ENCODE measurements at places on chromosomes 7 and 10. TPM values are rescaled to one million over a fixed set of nuclear protein-coding genes. Genes with fewer than 3 reads are reported as not detected.
A peak's percentile ranks its signal among the peaks of the same experiment; 100 is the strongest.

Gene LIPF
- not detected for total RNA-seq

Gene TPST1
- 11.4 TPM for total RNA-seq

Gene RSPH10B2
- total RNA-seq = 0.29 TPM

Gene RET
- not detected for total RNA-seq

- no peaks in the 10 kb centered on the region for H3K27me3 ChIP-seq
- no peak for DNase-seq
- no peak overlapping the region for H3K4me3 ChIP-seq
- H3K4me1 ChIP-seq = no peaks in the 10 kb centered on the region
- H3K36me3 ChIP-seq = no peaks in the 10 kb centered on the region
Observed at GRCh38 chr10:129004398-129004797, 462.6 kb upstream of the MGMT start.

DNA sequence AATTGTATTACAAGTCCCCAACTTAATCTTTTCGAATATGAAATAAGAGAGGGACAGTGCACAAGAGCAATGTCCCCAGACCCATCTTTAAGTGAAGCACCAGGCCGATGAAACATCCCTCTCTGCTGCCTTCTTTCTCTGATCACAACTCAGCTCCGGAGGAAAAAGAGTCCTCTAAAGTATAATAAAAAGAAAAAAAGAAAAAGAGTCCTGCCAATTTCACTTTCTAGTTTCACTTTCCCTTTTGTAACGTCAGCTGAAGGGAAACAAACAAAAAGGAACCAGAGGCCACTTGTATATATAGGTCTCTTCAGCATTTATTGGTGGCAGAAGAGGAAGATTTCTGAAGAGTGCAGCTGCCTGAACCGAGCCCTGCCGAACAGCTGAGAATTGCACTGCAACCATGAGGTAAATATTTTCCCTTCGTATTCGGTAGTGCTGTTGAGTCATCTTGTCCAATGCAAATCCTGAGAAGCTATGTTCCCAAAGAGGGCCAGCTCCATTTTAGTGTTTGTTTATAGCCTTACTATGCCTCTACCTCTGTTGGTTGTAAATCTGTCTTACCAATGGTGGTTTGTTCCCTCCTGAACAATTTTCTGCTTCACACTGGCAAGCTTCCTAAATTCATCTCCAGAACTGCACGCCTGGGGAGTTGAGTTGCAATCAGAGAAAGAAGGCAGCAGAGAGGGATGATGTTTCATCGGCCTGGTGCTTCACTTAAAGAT, at the start of gene IFIT2:
IFIT2 (plus strand) TSS at position 326 of the 725 bp plus-strand sequence; CDS start at position 404, 78 bp downstream.
- H3K4me1 ChIP-seq = peaks cover 36% of the 10 kb centered on the region
- H3K27ac ChIP-seq = peak within 1 kb of the TSS; percentile 22
- H3K27me3 ChIP-seq = no peaks in the 10 kb centered on the region
- peaks cover 14% of the 10 kb centered on the region for H3K36me3 ChIP-seq
- peak within 1 kb of the TSS; percentile 63 for H3K4me3 ChIP-seq

DNA sequence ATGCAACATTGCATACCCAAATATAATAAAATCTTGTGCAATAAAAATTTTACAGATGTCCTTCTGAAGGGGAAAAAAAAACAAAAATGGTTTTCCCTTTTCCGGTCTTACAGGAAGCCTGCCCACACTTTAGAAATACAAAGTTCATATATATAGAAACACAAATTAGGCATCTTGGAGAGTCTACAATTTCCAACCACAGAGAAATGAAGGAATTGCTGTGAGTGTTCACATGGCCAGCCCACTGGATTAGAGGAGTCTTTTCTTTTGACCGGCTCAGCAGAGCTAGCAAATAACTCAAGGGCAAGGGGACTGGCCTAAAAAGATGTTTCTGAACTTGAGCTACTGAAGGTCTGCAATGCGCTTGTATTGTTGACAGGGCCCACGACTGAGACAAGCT, 92.4 kb downstream of the GLI3 start:
- peaks cover 39% of the 10 kb centered on the region for H3K27me3 ChIP-seq
- no peak overlapping the region for H3K4me3 ChIP-seq
- H3K27ac ChIP-seq = no peak overlapping the region
- H3K4me1 ChIP-seq = no peaks in the 10 kb centered on the region

DNA sequence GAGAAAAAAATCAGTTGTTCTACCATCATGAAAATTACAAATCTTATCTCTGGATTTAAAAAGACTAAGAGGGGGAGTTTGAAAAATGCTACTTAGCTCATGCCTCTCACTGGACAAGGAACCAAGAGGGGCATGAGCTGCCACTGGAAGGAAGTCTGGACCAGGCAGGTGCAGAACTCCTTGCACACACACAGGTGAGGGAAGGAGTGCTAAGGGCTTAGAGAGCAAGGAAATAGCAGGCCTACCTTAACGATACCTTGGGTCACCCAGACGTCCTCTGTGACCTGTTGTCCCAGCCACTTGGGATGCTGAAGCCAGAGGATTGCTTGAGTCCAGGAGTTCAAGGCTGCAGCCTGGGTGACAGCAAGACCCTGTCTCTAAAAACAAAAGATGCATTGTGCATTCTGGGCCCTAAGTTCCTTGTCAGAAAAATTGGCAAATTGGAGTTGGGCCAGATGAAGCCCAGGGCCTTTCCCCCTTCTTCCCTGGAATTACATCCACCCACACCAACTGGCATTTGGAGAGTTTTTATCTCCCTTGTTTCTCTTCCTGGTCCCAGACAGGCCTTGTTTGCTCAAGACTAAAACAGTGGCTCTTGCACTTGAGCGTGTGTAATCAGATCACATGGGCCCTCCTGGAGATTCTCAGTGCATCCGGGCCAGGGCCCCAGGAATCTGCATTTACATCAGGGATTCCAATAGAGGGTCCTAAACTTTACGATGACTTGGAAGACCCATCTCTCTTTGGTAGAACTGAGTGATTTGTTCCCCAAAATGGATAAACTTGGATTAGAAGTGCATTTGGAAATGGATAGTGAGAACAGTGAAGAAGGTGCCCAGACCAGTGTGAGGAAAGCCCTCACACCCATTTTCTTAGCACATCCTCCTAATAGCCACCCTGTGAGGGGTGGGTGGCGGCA, 3.0 kb downstream of the DDIT4 start:
- H3K27ac ChIP-seq = peak overlapping the region; percentile 99
- H3K4me3 ChIP-seq = peak overlapping the region; percentile 95
- DNase-seq = peak; percentile 60
- H3K4me1 ChIP-seq = peaks cover 51% of the 10 kb centered on the region

GRCh38 chr7:47771990-47772360, 176.3 kb downstream of the PKD1L1 start:
- H3K27ac ChIP-seq = no peak overlapping the region
- no peak overlapping the region for H3K4me3 ChIP-seq
- H3K4me1 ChIP-seq = peaks cover 21% of the 10 kb centered on the region
- DNase-seq = no peak
- no peaks in the 10 kb centered on the region for H3K36me3 ChIP-seq

DNA sequence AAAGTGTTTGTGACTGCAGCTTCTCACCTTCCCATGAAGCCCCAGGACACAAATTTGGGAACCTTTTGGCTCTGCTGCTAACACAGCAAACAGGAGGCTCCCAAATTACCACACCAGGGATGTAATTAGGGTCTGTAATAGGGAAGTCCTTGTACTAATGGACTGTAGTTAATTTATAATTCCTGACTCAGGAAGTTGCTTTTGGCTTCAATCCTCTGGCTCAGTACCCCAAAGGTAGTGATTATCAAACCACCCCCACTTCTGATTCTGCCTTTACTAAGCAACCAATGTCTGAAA, 3.8 kb upstream of the MALSU1 start:
- H3K36me3 ChIP-seq = peaks cover 30% of the 10 kb centered on the region
- H3K4me3 ChIP-seq = no peak overlapping the region
- peak overlapping the region; percentile 38 for H3K27ac ChIP-seq
- no peaks in the 10 kb centered on the region for H3K27me3 ChIP-seq

DNA sequence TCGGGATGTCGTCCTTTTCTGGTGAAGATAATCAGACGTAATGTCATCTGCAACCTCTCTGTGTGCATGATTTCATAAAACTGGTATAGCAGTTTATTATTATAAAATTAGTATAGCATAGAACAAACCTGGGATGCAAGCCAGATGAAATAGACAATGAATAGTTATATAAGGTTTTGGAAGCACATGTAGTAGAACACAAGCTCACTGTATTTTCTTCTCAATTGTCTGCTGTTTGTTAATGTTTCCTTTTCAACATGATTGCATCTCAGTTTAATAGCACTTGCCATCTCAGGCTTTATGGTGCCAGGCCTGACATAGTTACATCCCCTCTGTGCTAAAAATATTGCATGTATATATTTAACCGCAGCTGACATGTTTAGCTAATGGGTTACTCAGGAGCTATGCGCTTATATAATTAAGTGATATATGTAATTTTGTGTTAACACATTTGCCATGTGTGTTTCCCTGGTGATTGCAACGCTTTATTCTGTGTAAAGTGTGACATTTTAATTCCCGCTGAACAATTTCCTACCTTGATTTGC, 132.7 kb downstream of the ARID5B start:
- peaks cover 21% of the 10 kb centered on the region for H3K4me1 ChIP-seq
- H3K4me3 ChIP-seq = no peak overlapping the region
- H3K27me3 ChIP-seq = no peaks in the 10 kb centered on the region
- no peak overlapping the region for H3K27ac ChIP-seq
- DNase-seq = no peak

All from Calu3 (cell line).